ENCODE measurements at places on chromosomes 2 and 18.
A peak's percentile ranks its signal among the peaks of the same experiment; 100 is the strongest.

DNA sequence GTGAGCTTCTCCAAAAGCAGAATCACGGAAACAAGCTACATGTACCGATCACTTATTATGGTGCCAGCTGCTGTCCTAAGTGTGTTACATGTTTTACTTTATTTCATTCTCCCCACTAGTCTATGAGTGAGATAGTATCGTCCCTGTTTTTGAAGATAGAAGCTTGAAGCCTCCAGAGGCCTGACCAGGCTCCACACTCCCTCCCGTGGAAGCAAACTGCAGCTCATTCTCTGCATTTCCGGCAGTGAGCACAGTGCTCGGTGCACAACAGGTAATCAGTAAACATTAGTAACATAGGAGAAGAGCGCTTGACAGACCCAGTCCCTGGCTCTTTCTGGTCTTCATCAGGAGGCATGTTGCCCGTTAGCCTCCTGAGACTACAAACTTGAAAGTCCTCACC, 72.9 kb downstream of the ZBTB7C start:
- no peak for DNase-seq

GRCh38 chr2:231370749-231371429, 24.6 kb upstream of the B3GNT7 start:
- DNase-seq = no peak

DNA sequence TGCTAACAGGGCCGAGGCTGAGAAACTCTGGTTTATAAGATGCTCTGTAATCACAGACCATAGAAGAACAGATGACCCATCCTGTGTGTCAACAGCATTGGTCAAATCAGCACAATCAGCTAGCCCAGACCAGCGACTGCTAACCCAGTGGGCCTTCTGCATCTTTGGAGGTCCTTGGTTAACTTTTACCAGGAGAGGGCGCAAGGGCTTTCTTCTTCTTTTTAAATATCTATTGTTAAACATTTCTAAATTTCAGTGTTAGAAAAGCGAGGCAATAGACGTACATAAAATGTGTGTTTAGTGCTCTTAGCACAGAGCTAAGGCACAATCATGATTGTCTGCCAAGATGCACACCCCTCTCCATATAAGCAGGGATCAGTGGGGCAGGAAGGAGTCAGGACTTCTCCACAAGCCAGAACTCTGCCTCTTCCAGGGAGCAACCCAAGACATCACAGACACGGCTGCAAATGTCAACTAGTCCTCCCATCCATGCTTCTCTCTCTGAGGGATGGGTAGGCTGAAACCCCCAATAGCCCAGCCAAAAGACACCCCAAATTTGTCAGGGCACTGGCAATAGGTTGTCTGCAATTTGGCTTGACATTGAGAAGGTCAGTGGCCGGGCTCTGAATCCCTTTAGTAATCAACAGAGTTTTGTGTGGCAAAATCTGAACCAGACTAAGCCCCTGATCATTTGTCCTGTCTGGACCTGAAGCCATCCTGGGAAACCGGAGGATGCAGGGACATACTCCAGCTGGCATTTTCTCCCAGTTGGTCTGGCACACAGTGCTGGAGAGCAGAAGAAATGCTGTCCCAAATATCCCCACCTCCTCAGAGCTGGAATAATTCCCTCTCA, 188.2 kb downstream of the BCL2 start:
- peak; percentile 38 for DNase-seq

DNA sequence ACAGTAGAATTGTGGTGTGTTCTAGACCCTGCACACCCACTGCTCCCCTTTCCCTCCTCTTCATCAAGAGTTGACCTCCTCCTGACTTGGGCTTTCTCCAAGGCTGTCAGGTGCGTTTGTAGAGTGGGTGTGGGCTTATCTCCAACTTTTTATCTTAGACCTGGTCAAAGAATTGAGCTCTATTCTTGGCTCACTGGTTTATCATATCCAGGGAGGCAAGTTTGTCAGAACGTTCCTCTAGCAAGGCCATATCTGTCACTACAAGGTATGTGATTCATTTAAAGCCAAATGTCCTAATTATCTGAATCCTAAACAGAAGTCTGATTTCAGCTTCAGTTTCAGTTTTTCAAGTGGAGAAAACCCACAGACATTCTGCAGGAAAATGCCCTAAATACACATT, 117.1 kb upstream of the MGAT5 start:
- DNase-seq = no peak
